ENCODE measurements at places on chromosomes 7 and 10.

GRCh38 chr7:22589641-22590201, 89.7 kb upstream of the STEAP1B start:
- peak; percentile 67 for DNase-seq

DNA sequence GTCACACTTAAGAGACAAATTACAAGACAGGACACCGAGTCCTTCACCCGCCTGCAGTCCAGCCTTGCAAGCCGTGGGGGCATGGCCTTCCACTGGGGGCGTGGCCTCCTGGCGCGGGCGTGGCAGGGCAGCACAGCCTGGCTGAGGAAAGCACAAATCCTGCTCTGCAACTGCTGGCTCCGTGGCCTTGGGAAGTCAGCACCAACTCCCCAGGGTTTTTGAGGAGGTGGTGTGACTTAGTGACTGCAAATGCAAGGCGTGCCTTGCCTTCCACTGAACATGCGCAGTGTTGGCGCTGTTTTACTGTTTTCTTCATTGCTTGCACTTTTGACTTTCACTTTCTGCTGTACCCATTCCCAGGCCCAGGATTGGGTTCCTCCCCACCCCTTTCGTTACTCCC, 12.9 kb upstream of the BMS1 start:
- no peak for DNase-seq

DNA sequence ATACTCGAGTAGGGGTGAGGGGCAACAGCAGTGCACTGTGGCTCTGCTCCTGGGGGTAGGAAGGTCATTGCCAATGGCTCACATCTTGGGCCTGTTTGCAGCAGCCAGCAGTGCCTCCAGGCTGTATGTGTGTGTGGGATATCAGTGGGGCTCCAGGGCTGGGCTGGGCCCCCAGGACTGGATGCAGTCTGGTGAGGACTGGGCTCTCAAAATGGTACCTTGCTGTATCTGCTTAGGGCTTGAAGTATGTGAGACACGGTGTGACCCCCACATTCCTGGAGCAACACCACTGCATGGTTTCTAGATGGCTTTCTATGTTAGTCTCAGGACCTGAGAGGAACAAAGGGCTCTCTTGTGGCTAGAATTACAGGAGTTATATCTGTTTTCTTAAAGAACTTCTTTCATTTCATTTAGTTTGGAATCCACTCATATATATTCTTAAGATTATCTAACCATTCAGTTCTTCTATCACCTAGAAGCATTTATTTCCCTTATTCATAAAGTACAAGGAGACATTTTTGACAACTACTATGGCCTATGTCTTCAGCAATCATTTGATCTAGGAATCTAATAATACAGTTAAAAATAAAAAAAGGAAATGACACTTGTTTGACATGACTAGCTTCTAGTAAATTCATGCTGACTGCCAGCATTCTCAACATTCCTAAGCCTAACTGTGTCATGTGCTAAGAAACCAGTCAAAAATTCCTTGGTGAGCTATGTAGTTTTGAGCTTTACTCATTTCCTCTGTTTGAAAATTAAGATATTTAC, 443.2 kb upstream of the SEMA3A start:
- DNase-seq = peak; percentile 92

- peak; percentile 31 for DNase-seq
These were observed 569 bp downstream of the CAV1 start for GRCh38 chr7:116525298-116525912.

DNA sequence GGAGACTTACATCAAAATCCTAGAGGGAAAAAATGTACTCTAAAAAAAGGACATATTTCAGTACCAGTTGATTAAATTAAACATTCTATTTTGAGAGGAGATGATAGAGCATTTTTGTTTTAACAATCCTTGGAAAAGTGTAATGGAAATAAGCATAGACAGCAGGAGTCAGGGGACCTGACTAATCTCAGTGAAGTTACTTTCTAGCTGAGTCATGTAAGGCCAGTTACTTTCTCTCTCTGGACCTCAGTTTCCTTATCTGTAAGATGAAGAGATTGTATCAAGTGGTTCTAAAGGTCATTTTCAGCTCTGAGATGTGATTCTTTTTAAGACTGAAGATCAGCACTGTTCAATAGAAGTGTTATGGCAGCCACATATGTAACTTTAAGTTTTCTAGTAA, 44.1 kb downstream of the VTI1A start:
- DNase-seq = peak; percentile 11

- DNase-seq = peak; percentile 0
These were observed 290.8 kb downstream of the NXPH1 start for GRCh38 chr7:8724080-8724718.

- peak; percentile 50 for DNase-seq
These were observed 153.1 kb upstream of the MEOX2 start for GRCh38 chr7:15839416-15840100.

DNA sequence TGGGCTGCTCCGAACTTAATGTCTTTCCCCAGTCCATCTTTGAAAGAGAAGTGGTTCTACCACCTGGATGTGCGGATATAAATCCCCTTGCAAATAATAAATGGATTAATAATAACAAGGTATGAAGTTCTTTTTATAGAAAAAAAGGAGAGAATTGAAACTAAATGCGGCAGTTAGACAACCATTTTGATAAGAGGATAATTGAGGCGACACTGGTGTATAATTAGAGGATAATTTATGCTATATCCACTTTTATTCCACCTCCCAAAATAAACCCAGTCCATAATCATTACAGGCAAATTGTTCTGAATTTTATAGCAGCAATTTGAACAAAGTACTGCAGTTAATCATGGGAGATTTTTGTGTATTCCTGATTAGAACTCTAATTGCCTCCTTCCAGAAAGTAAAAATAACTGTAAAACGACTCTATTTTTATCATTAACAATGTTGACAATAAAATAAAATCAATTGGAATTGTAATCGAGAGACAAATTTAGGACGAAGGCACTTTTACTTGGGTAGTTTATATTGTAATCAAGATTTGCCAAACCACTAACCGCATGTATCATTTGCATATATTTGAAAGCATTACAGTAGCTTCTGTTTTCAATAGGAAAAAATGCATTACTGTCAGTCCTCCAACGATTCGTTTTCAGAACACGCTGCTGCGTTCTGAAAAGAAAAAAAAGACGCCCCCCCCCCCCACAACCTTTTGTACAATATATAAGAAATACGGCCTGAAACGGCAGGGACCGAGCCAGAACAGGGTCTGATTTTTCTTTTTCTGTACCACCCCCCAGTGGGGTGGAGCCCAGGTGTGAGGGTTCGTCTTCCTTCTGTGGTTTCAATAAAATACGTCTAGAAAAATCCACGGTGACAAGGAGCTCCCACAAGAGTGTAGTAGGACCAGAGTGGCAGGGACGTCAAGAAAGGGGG, 838 bp upstream of the DLX6 start:
- no peak for DNase-seq

GRCh38 chr10:28449382-28449781, 83.5 kb upstream of the WAC start:
- DNase-seq = no peak

- no peak for DNase-seq
These were observed 181.4 kb downstream of the CUX1 start for GRCh38 chr7:101998906-101999240.

- peak; percentile 44 for DNase-seq
These were observed 350.6 kb downstream of the TFEC start for GRCh38 chr7:115679976-115680375.

DNA sequence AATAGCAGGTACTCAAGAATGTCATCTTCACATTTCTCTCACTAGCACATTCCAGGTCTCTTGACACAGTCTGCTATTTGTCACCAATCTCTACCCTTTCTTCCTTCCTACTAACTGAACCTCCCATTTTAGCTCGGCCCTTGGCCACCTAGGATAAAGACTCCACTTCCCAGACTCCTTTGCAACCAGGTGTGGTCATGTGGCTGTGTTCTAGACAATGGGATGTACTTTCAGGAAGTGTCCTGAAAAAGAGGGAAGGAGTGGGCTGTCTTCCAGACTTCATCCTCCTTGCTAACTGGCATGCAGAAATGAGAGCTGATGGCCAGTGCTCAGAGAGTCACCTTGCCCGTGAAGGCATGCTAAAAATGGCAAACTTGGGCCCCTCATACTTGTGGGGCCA, 139.2 kb downstream of the AMPH start:
- no peak for DNase-seq

GRCh38 chr7:29288181-29289091, 93.9 kb downstream of the CHN2 start:
- DNase-seq = no peak

GRCh38 chr10:64014281-64014680, 493.1 kb downstream of the REEP3 start:
- no peak for DNase-seq

DNA sequence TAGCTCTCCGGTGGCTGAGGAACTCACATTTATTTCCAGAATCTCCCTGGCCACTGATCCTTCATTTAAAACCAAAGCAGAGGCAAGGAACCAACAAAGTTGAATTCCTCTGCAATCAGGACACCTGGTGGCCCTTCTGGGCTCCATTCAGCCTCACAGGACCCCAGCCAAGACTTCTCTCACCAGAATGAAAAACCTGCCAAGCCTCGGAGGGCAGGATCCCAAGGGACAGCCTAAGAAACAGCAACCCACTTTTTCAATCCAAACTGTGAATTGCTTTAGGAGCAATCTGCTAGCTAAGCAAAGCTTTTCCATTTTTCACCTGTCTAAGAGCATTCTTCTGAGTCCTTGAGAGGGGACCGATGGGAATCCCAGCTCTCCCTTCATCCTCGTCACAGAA, 34.6 kb downstream of the OAT start:
- DNase-seq = no peak

GRCh38 chr10:24331457-24331856, 122.5 kb downstream of the KIAA1217 start:
- peak; percentile 21 for DNase-seq

GRCh38 chr10:120940299-120940900, 89.2 kb downstream of the WDR11 start:
- DNase-seq = no peak

GRCh38 chr10:44180321-44181168, 204.4 kb downstream of the CXCL12 start:
- DNase-seq = peak; percentile 98

DNA sequence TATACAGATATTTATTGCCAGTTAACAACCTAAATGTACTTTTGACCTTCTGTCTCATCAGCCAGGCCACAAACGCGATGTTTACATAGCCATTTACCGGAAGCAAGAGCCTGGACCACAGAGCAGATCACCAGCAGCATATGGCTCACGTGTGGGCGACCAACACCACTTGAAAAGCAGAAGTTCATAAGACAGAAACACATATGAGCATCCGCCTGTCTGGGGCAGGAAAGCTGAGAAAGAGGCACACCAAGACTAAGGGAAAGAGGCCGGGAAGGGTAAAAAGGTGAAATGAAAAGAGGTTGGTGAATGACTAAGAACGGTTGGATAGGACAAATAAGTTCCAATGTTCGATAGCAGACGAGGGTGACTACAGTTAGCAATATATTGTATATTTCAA, 1.3 kb downstream of the ABCB1 start:
- no peak for DNase-seq

DNA sequence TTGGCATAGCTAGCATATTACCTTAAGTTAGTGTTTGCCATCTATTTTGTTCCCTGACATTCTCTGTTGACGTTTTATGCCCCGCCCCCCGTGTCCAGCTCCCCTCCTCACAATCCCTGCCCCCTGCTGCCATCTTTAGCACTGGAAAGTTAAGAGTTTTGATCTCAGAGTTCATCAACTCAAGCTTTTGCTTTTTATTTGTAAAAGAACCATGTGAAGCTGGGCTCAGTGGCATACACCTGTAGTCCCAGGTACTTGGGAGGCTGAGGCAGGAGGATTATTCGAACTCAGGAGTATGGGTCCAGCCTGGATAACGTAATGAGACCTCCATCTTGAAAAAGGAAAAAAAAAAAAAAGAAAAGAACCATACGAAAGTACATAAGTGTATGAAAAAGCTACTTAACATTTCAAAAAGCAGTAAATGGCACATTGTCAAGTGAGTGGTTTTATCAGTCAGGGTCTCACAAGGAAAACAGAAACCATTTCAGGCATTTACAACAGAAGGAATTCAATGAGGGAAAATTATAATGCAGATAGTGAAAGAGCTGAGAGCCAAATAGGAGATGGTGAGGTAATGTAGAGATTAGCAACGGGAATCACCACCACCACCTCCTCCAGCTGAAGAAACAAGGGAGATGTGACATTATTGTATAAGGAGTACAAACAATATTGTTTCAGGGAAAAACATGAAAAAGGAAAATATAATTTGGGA, 64.9 kb downstream of the MCU start:
- no peak for DNase-seq

Measured in EL (cell line).